K562 (cell line): ENCODE measurements at places on chromosomes 7 and 10. TPM values are rescaled to one million over a fixed set of nuclear protein-coding genes. Genes with fewer than 3 reads are reported as not detected.

GRCh38 chr10:14008740-14009080 is 322.0 kb downstream of the FRMD4A start:
- H3K4me1 ChIP-seq: no peaks in the 10 kb centered on the region
- peaks cover 45% of the 10 kb centered on the region for H3K27me3 ChIP-seq
- DNase-seq: no peak
- H3K4me3 ChIP-seq: no peak overlapping the region

FAM131B gene
- total RNA-seq: 0.04 TPM in 2 replicates

DNA sequence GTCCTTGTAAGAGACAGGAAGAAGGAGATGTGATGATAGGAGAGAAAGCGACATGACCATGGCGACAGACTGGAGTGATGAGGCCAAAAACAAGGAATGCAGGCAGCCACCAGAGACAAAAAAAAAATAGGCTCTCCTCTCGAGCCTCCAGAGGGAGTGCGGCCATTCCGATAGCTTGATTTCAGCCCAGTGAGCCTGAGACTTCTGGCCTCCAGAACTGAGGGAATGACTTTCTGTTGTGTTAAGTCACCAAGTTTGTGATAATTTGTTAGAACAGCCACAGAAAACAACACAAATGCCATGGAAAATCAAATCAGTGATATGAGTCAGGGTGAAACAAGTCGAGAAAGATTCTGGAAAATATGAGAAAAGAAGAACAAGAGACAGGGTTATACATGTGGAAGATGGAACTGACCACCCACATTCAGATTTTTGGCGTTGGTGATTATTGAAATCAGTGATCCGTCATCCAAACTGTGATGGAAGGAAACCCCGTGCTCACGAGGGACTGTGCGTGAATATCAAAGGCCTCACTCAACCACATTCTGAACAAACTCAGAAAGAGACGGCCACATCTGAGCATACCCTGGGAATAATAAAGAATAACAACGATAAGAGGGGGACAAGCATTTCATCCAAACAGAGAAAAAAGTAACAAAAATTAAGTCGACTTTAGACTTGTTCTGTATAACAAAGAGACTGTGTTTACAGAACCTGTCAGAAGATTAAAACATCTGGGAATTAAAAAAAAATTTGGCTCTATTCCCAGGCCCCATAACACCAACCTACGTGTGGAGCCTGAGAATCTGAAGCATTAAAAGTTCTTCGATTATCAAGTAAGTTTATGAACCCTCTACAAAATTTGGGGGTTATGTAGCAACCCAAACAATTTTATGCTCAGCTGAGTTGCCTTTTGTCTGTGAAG is 72.1 kb downstream of the EEPD1 start:
- no peak for DNase-seq
- H3K36me3 ChIP-seq: no peaks in the 10 kb centered on the region
- no peak overlapping the region for H3K4me3 ChIP-seq
- peaks cover 39% of the 10 kb centered on the region for H3K27me3 ChIP-seq

GRCh38 chr10:120999868-121000267 is 148.7 kb downstream of the WDR11 start:
- no peak for DNase-seq
- no peaks in the 10 kb centered on the region for H3K36me3 ChIP-seq
- no peaks in the 10 kb centered on the region for H3K27me3 ChIP-seq

ALOX5 gene
- total RNA-seq: 0.92 and 2.0 TPM in 2 replicates

DNA sequence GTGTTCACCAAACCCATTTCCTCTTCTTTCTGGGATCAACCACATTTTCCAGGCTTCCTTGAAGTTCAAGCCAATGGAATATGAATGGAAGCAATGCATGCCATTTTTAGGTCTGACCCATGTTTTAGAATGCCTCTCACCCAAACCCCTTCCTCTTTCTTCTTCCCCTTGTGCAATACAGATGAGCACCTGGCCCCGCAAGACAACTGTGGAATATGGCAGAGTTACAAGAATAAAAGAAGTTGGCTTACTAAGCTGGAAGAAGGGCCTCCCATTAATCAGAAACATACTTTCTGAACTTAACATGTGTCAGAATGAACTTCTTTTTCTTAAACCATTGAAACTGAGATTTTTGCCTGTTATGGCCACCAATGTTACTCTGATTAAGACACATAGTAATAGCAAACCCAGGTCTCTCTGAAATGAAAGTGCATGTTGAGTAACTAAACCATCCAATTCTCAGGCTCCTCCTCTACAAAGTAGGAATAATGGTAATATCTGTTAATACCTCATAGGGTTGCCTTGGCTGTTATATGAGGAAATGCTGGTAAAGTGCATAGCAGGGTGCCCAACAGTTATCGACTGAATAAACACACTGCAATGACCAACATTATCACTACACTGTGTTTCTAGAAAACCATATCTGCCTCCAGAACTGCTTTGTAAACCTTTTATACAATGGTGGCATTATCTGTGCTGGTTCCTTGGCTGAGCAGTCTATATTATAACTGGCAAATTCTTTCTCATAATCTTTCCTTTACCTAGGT is 382.2 kb upstream of the NRP1 start:
- no peaks in the 10 kb centered on the region for H3K27me3 ChIP-seq
- no peak for DNase-seq
- H3K4me1 ChIP-seq: no peaks in the 10 kb centered on the region
- H3K4me3 ChIP-seq: no peak overlapping the region

CCNJ gene
- total RNA-seq: 9.2 TPM in 2 replicates

TNPO3 gene
- 111 and 118 TPM in 2 replicates for total RNA-seq

ZNF503 gene
- 0.20 TPM in 1 of 2 replicates, not detected in the other for total RNA-seq
